ENCODE measurements at places on chromosomes 1 and 21.

DNA sequence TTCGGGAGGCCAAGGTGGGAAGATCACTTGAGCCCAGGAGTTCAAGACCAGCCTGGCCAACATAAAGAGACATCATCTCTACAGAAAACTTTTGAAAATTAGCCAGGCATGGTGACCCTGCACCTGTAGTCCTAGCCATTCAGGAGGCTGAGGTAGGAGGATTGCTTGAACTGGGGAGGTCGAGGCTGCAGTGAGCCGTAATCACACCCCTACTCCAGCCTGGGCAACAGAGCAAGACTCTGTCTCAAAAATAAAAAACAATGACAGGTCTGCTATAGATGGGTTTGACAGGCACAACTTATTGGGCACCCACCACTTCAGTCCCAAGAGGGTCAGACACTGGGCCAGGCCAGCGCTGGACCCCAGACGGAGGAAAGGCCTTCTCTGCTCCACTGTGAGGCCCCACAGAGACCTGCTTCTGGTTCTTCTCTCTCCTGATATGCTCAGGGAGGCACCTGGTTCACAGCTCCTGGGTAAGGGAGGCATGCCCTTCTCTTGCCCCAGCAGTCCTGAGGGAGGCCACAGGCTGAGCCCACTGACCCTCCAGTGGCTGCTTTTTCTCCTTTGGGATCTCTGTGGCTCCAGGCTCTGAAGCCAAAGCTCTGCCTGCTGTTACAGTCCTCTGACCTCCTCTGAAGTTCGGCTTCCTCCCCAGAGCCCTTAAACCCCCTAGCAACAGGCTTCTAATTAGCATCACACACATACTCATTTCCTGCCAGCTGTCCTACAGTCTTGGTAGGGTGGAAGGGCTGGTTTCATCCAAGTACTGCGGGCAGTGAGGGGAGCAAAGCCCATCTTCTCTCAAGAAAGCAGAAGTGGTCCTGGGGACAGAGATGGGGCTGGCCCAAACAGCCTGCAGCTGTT, 14.4 kb downstream of the S100A16 start:
- DNase-seq: no peak

- DNase-seq: no peak
Observed at GRCh38 chr21:34803782-34804370, 135.1 kb downstream of the CLIC6 start.

DNA sequence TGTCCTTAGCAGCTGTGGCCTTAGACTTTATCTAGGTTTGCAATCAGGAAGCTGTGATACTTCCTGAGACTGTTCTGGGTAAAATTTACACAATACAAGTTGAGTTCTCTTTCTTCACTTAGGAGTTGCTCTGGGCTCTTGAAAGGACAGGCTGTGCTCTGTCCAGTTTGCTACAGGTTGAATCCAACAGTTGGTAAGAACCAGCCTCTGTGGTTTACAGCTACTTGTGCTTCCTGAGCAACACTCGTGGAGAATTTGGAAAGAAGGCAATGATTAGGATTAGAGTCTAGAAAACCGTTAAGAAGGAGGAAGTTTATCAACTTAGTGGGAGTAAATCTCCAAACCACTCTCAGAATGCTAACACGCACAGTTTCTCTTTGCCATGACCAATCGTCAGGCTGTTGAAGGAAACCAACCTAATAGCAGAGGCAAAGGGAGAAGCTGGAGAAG, 26.8 kb downstream of the GFI1 start:
- DNase-seq: no peak

- no peak for DNase-seq
Observed at GRCh38 chr1:196178083-196178635, 430.1 kb downstream of the KCNT2 start.

DNA sequence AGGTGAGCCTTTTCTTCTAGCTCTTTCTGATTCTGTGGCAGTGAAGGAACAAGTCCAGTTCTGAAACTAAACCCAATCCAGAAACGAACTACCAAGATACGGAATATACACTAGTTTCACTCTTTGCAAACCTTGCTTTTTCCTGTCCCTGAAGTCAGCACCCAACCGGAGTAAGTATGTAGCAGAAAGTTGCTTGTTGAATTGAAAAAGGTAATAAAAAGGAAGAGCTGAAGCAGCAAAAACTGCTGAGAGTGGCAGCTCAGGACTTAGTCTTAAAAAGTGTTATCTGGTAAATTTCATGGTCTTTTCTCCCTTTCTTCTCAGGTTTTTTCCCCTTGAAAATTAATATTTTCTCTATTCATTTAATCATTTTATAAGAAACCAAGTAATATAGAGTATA, 9.4 kb upstream of the NT5C1A start:
- no peak for DNase-seq
